Renal pelvis (tissue), 12 donors: ENCODE measurements at places on chromosomes 3 and 15.

- no peak for DNase-seq
Measured at GRCh38 chr15:52180196-52180835, 10.9 kb downstream of the GNB5 start.

DNA sequence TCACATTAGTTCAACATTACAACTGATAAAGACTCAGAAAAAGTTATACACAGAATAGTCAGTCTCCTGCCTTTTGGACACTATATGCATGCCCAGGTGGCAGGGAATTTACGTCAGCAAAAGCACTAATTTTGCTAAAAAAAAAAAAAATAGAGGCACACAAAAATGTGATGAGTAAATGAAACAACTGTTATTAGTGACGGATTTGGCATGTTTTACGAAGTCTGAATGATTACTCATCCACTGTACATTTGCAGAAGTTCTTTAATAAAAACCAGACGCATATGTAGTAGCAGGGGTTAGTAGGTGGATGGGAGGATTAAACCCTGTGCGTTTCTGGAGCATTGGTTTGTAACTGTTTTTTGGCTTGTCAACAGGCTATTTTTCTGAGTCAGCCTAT is 99.0 kb downstream of the MITF start:
- DNase-seq, result no peak

DNA sequence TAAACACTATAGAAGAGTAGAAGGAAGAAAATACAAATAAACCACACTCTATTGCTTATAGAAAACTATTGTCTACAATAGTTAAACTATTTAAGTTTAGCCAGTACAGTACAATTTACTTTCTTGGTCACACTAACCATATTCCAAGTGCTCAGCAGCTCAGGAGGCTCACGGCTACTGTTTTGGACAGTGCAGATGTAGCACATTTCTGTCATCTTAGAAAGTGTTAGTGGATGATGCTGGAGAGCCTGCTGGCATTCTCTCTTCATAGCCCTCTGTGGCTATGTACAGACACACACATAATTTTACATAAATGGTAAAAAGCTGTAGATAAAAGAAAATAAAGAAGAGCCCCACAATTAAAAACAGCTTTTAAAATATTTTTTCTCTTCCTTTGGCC is 23.8 kb downstream of the NUDT16 start:
- no peak for DNase-seq

- DNase-seq, result no peak
Measured at GRCh38 chr15:27327467-27328025, 356.6 kb downstream of the GABRG3 start.

GRCh38 chr3:42698216-42698910 is 4.2 kb downstream of the HHATL start:
- DNase-seq, result no peak

DNA sequence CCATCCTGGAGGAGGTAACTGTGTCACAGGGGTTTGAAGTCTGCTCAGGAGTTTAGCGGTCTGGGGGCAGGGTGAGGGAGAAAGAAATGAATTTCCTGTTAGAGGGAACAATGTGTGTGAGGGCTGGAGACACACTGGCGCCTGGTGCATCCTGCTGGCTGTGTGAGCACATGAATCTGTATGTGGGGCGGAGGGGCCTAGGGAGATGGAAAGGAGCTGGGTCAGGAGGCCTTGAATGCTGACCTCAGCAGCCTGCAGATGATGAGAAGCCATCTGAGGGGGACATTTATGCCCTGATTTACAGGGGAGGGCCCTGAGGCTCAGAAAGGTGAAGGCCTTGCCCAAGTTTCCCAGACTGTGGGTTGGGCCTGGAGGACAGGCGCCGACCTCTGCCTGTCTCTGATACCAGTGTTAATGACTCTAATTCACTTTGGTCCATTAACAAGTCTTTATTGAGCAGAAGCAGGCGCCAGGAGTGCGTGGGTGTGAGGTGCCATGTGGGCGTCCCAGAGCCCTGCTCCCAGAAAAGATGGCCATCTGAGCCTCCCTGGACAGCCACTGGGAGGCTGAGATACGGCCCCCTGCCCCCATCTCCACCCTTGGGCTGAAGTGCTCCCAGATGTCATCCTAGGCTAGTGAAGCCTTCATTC is 34.8 kb downstream of the LINGO1 start:
- no peak for DNase-seq

- DNase-seq, result no peak
Measured at GRCh38 chr3:189204167-189204866, 32.5 kb downstream of the TPRG1 start.

- DNase-seq, result no peak
Measured at GRCh38 chr15:37093480-37094332, 6.6 kb downstream of the MEIS2 start.

DNA sequence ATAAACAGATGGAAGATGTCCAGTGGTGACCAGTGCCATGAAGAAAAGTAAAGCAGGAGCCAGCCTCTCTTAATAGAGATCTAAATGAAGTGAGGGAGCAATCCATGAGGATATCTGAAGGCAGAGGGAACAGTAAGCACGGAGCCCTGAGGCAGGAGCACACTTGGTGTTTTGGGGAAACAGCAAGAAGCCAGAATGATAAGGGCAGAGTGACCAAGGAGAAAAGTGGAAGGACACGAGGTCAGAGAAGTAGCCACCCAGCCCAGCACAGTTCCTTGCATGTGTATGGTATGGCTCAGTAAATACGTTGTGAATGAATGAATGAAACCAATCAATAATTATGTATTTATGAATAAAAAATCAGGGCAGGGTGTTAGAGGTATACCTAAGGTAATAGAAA is 11.6 kb downstream of the KLHL18 start:
- no peak for DNase-seq

- DNase-seq, result no peak
Measured at GRCh38 chr15:45337224-45337623, 41.1 kb downstream of the GATM start.

GRCh38 chr3:123318374-123318773 is 116.6 kb downstream of the SEC22A start:
- no peak for DNase-seq

- no peak for DNase-seq
Measured at GRCh38 chr3:184626923-184627322, 65.3 kb downstream of the EPHB3 start.

- DNase-seq, result no peak
Measured at GRCh38 chr3:176696816-176697215, 500.5 kb downstream of the TBL1XR1 start.

GRCh38 chr15:57321973-57322601 is 54.2 kb upstream of the CGNL1 start:
- DNase-seq, result no peak

GRCh38 chr3:127606086-127606805 is 8.0 kb downstream of the MCM2 start:
- no peak for DNase-seq

GRCh38 chr15:65305150-65305758 is 777 bp downstream of the RNU5B-1 start:
- no peak for DNase-seq

DNA sequence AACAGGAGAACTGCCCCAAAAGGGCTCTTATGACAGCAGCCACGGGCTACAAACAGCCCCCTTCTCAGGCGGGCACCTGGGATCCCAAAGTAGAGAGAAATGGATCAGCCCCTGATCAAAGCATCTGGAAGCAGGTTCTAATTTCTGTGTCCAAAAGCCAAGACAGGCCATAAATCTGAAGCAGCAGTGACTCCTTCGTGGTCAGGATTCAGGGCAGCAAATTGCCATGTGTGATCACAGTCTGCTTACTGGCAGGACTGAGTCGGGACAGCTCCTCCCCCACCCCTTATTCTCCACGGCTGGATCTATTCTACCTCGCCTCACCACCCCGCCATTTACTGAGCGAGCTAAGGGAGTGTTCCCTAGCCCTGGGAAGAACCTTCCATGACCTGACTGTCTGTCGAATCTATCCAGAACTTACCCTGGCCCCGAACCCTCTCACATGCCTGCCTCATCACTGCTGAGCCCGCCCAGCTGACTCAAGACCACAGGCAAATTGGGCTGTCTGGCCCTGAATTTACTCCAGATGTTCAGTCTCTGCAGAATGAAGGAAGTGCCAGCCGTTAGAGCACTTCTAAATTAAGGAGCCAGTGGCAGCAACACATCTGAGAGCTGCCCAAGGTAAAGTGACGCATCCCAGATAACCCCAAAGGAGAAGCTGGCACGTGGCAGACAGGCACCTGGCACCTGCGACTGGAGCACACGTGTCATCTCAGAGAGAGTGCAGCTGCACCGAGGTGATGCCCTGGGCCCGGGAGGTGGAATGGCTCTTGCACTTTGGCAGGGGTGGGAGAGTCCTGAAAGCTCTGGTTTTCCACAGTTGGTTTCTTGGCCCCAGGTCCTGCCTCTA is 1.3 kb downstream of the LRRC15 start:
- no peak for DNase-seq

DNA sequence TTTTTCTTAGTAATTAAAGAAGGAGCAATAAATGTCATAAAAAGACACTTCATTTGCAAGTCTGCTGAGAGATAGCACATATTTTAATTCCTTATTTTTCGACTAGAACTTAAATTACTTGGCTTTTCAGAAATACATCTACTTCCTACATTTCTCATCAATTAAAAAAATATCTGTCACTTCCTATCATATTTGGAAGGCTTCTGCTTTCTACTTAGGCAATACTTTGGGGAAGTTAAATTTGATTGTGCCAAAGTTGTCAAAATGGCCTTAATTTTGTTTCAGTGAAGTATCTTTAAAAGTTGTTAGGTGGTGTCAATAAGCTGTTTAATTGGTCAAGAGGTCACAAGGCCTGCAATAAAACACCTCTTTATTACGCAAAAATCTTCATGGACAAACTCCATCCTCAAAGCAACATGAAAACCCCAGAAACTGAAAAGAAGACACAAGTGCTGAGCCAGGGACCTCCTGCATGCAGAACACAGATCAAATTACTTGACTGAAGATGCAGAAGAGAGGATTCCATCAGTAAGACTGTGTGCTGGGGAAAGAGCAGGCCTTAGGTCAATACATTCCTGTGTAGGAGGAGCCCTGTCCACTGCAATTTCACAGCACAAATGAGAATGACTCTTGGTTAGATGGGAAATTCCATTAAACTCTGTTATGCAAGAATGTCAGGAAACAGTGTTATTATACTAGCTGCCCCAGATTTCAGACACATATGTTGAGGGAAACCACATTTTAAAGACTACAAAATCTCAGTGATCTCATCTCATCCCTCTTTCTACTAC is 48.0 kb upstream of the FSTL1 start:
- peak; percentile 85 for DNase-seq

GRCh38 chr3:15497964-15498363 is 23.5 kb downstream of the COLQ start:
- DNase-seq, result no peak

- DNase-seq, result no peak
Measured at GRCh38 chr3:173988909-173989308, 591.4 kb downstream of the NLGN1 start.

- no peak for DNase-seq
Measured at GRCh38 chr15:40008061-40008765, 30.8 kb downstream of the SRP14 start.

- DNase-seq, result no peak
Measured at GRCh38 chr3:101702726-101703125, 16.2 kb upstream of the RPL24 start.

- DNase-seq, result peak; percentile 72
Measured at GRCh38 chr3:14261229-14261628, 82.6 kb downstream of the LSM3 start.
